ENCODE measurements at places on chromosomes 2 and 18. TPM values are rescaled to one million over a fixed set of nuclear protein-coding genes. Genes with fewer than 3 reads are reported as not detected.

DNA sequence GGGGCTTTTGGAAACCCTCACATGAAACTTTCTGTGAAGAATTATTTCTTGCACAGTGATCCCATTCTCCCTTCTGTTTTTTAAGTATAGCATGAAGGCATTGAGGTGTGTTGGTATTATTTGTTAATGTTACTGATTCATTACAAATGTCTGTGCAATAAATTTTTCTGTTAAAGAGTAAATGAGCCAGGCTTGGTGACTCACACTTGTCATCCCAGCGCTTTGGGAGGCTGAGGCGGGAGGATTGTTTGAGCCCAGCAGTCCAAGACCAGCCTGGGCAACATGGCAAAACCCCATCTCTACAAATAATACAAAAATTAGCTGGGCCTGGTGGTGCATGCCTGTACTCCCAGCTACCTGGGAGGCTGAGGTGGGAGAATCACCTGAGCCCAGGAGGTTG, 87.8 kb downstream of the KCTD18 start:
- DNase-seq: no peak

- DNase-seq: peak; percentile 90
Observed at GRCh38 chr2:143128681-143129580, at the start of gene ARHGAP15. Gene ARHGAP15, plus strand, starts transcription at chr2:143129419.

The UGT1A3 gene
- not detected for total RNA-seq

The CCDC85A gene
- total RNA-seq: not detected

The ERFE gene
- total RNA-seq: 0.17 TPM

The NT5DC4 gene
- 10.3 TPM for total RNA-seq

The TXNDC2 gene
- total RNA-seq: 0.73 TPM

The PTPRN gene
- not detected for total RNA-seq

DNA sequence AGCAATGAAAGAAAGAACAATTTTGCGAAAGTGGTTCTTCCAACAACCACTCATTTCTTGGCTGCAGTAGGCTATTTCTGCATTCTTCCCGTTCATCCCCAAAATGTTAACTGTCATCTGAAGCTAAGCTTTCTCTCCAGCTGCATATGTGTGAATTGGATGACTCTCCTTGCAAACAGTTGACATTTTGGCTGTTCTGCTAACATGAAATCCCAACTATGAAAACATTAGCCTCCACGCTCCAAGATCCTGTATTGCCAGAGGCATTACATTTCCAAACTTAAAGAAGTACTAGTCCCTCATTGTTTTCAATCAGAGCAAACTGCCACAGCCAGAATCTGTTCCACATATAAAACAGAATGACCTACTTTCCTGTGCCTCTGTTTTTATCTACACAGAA, 88.5 kb downstream of the TGIF1 start:
- no peak for DNase-seq

The EFEMP1 gene
- not detected for total RNA-seq

DNA sequence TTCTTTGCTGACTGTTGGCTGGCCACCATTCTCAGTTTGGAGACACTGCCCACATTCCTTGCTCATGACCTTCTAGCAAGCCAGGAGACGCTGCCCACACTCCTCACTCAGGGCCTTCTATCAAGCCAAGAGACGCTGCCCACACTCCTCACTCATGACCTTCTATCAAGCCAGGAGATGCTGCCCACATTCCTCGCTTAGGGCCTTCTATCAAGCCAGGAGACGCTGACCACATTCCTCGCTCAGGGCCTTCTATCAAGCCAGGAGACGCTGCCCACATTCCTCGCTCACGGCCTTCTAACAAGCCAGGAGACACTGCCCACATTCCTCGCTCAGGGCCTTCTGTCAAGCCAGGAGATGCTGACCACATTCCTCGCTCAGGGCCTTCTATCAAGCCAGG, 131.3 kb upstream of the CBLN2 start:
- no peak for DNase-seq

- no peak for DNase-seq
Observed at GRCh38 chr18:48124857-48125626, 194.6 kb upstream of the SMAD2 start.

DNA sequence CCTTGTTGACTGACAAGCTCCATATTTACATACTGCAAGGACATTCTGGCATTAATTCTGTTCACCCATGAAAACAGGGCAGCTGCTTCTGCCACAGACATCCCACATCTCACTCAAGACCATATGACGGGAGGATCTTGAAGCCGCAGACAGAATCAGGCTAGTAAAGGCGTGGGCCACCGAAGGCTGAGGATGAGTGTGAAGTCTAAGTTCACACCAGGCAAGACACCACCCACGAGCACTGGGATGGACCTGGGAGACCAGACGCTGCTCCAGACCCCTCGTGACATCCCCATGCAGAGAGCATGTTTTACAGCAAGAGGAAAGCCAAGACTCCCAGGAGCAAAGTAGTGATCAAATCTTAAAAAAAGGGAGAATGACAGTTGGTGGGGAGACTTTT, 3.2 kb downstream of the FHL2 start:
- no peak for DNase-seq

- DNase-seq: no peak
Observed at GRCh38 chr18:59063300-59063906, 76.3 kb upstream of the SEC11C start.

The CNOT11 gene
- total RNA-seq: 46.3 TPM

The GPR45 gene
- not detected for total RNA-seq

DNA sequence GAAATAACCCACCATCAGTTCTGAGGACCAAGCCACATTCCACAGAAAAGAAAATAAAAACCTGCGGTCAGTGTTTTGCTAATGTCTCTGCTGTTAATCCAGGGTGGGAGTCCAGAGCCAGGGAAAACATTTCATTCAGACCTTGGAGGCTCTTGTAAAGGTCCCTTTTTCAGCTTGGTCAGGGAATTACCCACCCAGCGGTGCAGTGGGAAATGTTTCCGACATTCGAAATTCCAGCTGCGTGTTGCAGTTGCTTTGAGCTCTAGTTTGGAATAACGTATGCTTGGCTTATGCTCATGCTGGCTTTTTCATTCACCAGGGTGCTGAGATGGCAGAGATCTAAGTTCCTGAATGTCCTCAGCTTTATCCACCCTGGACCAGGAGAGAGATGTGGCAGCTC, 219.1 kb downstream of the TRIB2 start:
- DNase-seq: no peak

- peak; percentile 27 for DNase-seq
Observed at GRCh38 chr2:42795841-42796301, 3.5 kb upstream of the HAAO start.

The CREG2 gene
- not detected for total RNA-seq

- no peak for DNase-seq
Observed at GRCh38 chr18:12015416-12016062, 34.2 kb downstream of the IMPA2 start.

GRCh38 chr2:157898591-157898996, 22.5 kb upstream of the ACVR1 start:
- DNase-seq: peak; percentile 5

The SLC5A7 gene
- total RNA-seq: not detected

GRCh38 chr18:49814147-49814499, 790 bp upstream of the ACAA2 start:
- DNase-seq: no peak

The ELOA2 gene
- not detected for total RNA-seq

DNA sequence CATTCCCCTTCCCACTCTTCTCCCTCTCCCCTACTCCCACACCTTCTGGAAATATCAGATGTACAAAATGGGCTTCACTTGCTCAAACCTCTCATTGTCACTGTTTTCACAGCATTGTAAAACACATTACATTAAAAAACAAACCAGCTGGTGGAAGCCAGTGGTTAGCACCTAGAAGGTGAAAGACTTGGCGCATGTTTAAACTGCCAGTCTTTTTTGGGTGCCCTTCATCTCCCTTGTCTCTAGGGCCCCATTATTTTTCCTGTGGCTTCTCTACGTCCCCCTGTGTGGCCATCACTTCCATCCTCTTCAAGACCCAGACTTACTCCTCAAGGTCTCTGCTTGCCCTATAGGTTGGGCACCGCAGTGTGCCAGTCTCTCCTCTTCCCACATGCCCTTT, 34.9 kb downstream of the MGAT5 start:
- DNase-seq: no peak

DNA sequence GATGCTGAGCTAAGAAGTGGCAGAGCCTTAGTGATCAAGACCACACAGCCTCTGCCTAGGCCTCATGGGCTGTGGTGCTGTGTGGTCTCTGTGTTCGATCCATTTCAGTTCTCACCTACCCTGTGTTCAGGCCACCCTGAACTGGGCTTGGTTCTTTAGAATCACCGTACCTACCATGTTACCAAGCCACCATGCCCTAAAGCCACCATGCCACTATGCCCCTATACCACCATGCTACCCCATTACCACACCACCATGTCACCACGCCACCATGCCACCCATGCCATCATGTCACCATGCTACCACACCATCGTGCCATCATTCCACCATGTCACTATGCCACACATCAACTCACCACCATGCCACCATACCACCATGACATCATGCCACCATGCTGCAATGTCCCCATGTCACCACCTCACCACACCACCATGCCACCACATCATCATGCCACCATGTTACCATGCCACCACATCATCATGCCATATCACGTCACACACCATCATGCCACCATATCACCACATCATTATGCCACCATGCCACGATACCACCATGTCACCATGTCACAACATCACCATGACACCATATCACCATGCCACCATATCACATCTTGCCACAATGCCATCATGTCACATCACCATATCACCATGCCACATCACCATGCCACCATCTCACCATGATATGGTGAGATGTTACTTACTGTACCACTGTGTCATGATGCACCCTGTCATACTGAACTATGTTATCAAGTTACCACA, 191.0 kb upstream of the ARL4C start:
- DNase-seq: no peak

DNA sequence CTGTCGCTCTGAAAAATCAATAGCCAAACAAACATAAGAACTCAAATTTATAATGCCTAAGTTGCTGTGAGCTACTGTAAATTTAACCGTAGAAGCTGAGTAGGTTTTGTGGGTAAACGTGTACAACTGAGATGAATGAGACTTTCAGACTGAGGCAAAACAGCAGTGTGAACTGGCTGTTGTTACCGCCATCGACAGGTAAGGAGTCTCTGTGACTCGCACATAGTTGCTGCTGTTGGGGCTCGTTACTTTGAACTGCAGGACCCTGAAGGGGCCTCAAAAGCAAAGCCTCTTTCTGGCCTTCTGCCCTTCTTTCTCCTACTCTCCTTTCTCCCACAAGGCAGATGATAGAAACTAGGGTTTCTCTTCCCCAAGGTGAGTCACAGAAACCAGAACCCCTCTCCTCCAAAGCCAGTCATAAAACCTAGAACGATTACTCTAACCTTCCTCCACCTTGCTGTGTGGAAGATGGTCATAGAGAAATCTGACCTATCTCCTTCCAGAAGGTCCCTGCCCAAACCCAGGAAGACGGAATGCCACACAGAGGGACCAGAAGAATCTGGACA, 101.2 kb downstream of the DLGAP1 start:
- DNase-seq: no peak

GRCh38 chr2:50491541-50492476, 540.1 kb downstream of the NRXN1 start:
- DNase-seq: peak; percentile 23

The RFTN2 gene
- not detected for total RNA-seq

- no peak for DNase-seq
Observed at GRCh38 chr2:96604104-96604503, 34.0 kb downstream of the KANSL3 start.
